ENCODE measurements at places on chromosomes 2 and 18.

DNA sequence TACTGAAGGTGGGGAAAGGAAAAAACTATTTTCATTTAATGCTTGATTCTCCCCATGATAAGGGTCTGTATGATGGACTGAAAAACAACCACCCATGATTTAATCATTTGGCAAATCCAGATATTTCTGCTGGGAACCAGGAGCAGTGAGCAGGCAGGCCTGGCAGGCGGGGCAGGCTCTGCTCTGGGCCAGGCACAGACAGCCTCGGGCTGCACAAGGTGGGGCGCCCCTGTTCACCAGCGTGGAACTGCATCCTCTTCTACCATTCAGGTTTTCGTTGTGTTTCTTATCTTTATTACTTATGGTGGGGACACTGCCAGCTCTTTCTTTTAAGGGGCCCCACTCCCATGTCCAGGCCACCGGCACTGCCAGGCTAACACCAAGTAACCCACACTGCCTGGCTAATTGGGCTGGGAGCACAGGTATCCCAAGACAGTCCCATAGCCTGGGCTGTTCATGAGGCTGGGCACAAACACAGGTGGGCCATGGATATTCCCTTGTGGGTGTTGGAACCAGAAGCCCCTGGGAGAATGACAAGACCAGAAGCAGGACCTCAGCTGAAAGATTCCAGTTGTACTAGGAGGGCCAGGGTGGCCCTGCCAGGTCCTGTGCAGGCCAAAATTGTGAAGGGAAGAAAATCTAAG lies 57.1 kb upstream of the RALBP1 start:
- DNase-seq, result no peak

DNA sequence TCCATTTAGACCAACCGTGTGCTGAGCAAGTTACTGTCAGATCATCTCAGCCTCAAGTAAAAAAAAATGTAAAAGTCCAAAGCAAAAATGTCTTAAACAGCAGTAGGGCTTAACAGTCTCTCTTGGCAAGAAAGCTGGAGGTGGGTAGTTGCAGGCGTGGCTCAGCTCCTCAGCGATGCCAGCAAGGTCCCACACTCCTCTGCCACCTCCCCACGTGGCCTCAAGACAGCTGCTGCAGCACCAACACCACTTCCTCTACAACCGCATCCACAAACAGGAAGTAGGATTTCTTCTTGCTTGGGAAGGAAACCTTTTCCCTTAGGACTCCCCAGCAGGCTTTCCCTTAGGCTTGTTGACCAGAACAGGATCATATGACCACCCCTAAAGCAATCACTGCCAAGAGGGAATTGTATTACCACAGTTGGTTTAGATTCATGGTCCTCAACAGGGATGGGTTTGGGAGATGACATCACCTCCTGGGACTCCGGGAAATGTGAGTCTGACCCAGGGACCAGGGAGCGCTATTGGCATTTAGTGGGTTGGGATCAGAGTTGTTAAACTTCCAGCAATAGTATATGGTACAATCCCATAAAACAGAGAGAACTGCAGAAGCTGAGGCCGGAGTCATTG lies 97.1 kb downstream of the MAPK4 start:
- DNase-seq, result no peak

GRCh38 chr2:46260305-46260704 lies 36.9 kb upstream of the EPAS1 start:
- DNase-seq, result no peak

DNA sequence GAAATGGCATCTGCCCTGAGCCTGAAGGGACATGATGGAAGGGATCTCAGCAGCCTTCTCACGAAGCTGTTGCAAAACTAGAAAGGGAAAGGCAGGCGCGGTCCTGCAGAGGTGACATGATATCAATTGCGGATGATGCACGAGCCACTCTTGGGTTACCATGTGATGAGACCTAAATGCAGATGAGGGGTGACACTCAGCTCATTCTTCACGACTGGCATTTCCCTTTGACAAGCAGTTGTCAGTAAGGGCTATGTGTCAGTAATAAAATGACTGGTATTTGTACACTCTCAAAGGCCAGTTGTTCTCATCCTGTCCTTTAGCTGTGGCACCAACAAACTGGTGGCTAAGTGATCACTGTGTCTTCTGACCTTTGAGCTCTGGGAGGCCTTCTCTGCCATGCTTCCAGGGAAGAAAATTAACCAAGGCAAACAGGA lies 273.6 kb downstream of the ETAA1 start:
- DNase-seq, result no peak

- no peak for DNase-seq
Measured at GRCh38 chr18:58536202-58536516, 92.7 kb downstream of the ALPK2 start.

DNA sequence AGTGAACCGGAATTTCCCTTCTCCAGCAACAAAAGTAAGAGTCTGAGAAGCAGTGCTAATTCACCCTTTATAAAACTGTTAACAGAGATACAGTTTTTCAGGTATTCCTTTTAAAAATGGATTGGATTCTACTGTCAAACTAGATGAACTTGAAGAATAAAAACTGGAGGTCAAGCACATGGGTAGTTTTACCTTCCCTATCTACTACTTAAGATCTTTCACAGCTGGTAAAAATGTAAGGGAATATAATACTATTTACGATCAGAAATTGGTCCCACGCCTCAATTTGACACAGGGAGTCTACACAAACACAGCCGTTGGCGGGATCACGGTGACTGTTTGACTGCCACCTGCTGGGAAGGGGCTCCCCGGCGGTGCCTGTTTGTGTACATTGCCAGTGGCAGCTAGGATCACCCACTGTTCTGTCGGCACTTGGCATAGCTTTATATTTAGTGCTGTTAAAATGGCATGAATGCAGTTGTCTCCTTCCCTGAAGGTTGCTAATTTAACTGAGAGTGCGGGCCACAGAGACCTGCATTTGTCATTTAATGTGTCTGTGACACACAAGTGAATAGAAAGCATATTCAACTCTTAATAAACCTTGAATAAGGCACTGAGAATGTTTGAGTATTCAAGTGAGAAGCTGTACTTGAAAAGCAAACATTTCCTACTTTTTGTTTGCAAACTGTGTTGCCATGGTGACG lies 59.5 kb downstream of the ABCG8 start:
- no peak for DNase-seq

GRCh38 chr2:96534701-96535181 lies 1.8 kb upstream of the ARID5A start:
- DNase-seq, result no peak

- DNase-seq, result no peak
Measured at GRCh38 chr2:227383686-227384085, 4.1 kb downstream of the SCYGR1 start.

DNA sequence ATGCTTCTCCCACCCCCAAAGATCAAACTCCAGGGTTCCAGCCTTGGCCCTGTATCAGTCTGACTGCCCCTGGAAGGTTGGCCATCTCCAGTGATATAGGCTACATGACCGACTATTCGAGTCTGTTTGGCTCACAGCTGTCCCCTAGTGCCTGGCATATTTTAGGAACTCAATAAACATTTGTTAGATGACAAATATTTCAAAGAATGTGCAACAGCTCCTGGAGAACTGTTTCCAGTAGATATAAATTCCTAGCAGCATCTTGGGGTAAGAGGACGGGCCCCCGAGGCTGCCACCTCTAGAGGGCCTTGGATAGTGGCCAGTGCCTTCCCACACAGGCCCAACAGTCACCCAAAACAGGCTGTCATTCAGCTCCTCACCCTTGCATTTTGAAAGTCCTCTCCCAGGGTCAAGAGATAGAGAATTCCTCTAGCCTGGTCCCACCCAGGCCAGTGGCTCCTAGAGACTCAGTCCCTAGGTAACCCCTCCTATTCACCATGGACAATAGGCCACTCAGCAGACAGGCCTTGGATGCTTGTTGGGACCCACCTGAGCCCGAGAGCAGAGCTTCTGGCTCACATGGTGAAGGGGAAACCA lies 45.1 kb upstream of the ATP6V1B1 start:
- no peak for DNase-seq

DNA sequence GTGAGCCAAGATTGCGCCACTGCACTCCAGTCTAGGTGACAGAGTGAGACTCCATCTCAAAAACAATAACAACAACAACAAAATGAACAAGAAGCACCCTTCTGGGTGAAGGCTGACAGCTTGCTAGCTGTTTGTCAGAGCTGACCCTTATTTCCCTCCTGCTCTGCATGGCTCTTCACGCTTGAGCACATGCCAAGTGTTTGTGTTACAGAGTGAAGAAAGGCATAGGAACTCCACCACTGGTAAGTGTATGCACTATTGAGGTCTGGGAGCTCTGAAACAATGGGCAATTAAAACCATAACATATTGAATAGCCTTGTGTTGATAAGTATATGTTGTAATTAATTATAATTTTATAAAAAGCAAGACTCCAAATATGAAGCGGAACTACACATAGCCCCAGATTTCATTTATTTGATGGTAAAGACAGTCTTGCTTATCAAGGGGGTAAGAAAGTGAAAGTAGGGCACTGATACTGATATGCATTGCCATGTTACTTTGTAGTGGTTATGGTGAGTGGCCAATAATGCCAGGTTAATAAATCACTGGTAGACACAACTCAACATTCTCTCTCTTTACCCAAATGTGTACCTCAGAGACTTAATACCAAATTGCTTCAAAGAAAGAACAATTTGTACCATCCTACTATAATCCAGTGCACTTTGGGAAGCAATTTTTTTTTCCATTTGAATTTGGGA lies 163.4 kb downstream of the VWC2L start:
- no peak for DNase-seq

DNA sequence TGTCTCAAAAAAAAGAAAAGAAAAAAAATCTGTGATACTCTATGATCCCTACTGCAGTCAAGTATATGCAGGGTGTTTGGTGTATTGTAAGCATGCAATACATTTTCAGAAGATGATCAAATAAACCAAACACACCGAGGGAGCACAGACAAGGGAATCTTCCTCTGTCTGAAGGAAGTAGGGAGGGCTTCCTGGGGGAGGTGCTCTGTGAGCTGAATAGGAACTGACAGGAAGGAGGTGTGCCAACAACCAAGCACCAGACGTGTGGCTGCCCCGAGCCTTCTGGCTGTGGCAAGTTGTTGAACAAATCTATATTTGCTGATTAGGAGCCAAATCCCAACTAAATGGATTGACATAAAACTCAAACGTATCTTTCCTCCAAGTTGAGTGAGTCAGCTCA lies 14.6 kb downstream of the THNSL2 start:
- DNase-seq, result no peak

DNA sequence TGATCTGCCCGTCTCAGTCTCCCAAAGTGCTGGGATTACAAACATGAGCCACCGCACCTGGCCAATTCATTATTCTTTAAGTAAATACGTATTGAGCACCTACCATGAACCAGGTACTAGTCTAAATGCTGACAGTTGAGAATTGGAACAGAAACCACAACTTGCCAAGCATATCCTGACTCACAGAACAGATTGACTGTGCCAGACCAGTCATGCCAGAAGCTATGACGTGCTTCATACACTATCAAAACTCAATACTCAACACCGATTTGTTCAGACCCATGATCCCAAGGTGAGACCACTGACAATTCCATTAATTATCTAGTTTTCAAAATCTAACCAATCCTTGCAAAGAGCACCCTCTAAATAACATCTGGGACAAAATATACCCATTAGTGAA lies 148.6 kb downstream of the B3GNT2 start:
- no peak for DNase-seq

GRCh38 chr2:207505728-207506127 lies 24.0 kb upstream of the CREB1 start:
- DNase-seq, result peak; percentile 71

DNA sequence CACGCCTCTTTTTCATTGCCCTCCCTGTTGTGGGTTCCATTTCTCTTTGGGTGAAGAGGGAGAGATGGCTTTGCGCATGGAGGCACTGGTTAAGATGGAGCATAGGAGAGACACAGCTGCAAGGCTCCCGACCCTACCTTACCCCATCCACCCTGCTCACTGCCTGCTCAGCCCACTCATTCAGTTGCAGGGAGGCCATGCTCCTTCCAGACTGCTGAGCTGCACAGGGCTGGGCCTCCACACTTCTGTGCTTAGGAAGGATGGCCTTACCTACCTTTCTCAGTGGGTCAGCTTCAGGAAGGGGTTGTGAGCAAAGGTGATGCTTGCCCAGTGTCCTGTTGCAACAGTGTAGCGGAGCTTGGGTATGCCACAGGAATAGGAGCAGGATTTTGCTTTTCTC lies 127.8 kb downstream of the CTIF start:
- no peak for DNase-seq

DNA sequence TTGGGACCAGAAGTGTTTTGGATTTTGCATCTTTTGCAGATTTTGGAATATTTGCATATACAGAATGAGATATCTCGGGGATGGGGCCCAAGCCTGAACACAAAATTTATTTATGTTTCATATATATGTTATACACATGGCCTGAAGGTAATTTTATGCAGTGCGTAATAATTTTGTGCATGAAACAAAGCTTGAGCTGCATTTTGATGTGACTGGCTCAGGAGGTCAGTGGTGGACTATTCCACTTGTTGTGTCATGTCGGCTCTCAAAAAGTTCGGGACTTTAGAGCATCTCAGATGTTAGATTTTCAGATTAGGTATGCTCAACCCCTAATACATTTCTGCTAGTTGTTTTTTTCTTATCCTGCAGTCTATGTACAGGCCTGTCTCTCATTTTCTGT lies 145.4 kb downstream of the FAM210A start:
- DNase-seq, result no peak

- no peak for DNase-seq
Measured at GRCh38 chr2:170076189-170076588, 101.8 kb upstream of the MYO3B start.

- no peak for DNase-seq
Measured at GRCh38 chr2:239238839-239239606, 161.8 kb downstream of the HDAC4 start.

DNA sequence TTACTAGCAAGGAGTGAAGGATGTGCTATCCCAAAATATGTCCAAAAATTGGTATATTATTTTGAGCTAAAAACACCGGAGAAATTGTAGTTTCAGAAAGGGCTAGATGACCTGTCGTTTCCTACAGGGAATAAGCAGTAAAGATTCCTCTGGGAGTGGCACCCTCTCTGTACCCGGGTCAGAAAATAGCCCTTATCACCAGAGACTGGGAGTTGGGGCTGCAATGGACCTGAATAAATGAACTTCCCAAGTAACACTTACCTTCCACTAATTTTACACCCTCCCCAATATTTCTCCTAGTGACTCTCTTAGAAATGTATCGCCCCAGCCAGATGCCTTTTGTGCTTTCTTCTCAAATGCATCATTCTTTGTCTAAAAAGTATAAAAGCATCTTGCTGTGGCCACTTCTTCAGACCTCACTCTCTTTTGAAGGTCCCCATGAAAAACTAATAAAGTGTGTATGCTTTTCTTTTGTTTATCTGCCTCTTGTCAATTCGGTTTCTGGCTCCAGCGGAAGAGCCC lies 734 bp upstream of the RMC1 start:
- no peak for DNase-seq

DNA sequence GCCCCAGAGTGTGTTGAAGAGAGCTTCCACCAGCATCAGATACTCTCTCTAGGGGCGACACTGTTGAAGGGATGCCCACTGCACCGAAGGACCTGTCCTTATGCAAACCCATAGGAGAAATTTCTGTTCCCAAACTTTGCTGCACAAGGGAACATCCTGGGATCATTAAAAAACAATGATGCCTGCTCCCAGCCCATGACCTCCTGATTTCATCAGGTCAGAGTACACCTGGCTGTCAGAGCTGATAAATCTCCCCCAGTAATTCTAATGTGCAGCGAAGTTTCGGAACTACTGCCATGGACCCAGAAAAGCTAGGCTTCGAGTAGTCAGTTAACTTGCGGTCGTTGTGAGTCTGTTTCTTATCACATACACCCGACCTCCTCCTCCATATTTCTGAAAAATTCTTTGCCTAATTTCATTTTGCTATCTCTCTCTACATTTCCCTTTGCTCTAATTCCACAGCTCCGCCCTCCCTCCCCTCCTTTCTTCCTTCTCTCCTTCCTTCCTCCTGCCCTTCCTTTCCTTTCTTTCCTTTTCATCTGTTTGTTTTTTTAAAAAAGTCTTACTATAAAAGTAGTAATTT lies 18.8 kb downstream of the FAM124B start:
- no peak for DNase-seq

Measured in caudate nucleus (tissue), 63 donors.